ENCODE measurements at places on chromosomes 3 and 15.

- DNase-seq: no peak
Measured at GRCh38 chr3:193031911-193032310, 114.3 kb upstream of the MB21D2 start.

- DNase-seq: peak; percentile 90
Measured at GRCh38 chr15:74373731-74374647, 6.5 kb upstream of the CYP11A1 start.

DNA sequence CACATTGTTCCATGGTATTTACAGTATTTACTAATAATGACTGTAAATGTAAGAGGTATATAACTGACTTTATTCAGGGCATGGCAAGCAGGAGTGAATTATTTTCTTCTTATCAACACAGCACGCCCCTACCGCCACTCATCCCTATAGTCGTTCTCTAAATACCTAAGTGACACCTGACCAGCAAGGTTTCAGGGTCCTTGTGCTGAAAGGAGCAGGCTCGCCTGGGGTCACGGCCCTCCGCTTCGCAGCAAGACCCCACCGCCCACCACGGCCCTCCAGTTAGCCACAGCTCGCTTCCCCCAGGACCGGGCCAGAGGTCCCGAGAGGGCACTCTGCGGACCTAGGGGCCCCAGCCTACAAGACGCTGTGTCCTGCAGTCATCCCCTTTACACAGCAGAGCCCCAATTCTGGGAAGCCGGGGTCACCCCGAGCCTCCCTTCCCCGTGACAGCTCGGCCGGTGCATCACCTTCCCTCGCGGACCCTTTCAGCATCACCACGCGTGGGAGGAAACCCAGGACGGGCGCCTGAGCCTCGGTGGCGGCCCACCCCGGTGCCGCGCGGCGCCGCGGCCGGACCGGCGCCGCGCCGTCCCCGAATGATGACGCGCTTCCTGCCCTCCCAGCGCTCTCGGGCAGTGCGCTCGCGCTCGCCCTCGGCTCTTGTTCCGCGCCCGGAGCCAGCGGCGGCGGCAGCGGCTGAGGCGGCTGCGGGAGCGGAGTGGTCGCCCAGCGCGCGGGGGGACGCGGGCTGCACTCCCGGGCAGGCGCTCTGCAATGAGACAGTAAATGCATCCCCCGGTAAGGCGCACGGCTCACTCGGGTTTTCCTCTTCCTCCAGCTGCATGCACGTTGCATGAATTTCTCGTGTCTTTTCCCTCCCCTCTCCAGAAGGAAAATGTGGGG, 225.1 kb upstream of the C2CD4B start:
- peak; percentile 27 for DNase-seq

DNA sequence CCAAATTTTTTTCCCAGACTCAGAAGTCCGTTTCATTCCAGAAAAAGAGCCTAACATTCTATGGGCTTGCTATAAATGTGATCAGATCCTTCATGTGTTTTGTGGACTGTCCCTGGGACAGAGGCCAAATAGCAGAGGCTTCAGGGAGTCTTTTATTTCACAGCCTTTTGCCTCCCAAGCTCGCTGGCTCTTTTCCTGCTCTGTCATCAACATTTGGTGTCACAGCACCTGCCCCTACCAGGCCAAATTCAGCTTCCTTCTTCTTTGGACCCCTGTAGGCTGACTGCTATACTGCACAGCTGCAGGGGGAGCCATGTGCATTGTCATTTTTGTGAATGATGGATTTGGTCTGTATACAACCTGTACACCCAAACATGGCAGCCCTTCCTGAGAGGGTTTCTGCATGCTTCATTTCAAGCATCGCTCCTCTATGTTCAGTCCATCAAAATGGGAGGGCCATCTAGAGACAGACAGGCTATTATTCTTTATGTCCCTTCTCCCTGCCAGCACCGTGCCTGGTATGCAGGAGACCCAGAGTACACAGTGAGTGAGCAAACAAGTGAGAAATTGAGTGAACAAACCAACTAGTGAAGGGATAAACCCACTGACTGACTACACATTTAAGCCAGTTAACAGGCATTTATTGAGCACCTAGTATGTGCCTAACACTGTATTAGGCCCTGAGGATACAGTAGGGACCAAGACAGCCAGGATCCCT, 17.9 kb upstream of the RPP14 start:
- DNase-seq: no peak

- no peak for DNase-seq
Measured at GRCh38 chr15:101499863-101500713, 10.6 kb upstream of the PCSK6 start.

GRCh38 chr3:31748281-31748932, 215.7 kb downstream of the STT3B start:
- no peak for DNase-seq
